CD4-positive, alpha-beta T cell treated with Interleukin-15 for 4 hours (primary cell): ENCODE measurements at places on chromosomes 12 and 14.

GRCh38 chr12:132503618-132504204 is 13.8 kb downstream of the FBRSL1 start:
- no peak for DNase-seq

DNA sequence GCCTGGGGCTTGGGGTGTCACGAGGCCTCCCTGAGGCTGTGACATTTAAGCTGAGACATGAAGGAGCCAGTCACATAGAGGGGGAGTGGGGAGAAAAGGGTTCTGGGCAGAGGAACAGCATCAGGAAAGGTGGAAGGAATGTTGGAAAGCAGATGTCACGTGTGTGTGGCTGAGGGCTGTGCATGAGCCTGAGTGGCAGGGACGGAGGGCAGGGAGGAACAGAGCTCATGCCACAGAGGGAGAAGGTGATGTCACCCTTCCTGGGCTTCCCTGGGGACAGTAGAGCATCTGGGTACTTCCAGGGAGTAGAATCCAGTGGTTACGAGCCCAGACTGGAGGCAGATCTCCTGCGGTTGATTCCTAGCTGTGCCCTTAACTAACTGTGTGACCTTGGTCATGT is 32.0 kb upstream of the JDP2 start:
- DNase-seq = no peak

DNA sequence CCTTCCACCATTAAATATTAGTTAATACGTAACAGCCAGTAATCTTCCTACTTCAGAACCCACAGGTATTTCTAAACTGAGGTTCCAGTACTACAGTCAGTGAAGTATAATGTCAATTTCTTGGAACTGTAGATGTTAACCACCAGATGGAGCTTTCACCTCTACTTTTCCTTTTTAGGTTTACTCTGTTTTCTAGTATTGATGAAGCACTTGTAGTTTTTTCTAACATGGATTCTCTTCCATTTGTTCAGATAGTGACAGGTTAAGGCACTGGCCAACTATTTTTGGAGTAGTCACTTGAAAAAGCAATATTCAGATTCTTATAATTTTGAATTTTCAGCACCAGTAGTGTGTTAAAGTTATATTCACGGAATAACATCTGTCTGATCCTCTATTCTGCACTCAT is 4.6 kb upstream of the SEC23A start:
- DNase-seq = peak; percentile 30

- no peak for DNase-seq
These were observed 126.7 kb downstream of the PRKD1 start for GRCh38 chr14:29800961-29801360.

DNA sequence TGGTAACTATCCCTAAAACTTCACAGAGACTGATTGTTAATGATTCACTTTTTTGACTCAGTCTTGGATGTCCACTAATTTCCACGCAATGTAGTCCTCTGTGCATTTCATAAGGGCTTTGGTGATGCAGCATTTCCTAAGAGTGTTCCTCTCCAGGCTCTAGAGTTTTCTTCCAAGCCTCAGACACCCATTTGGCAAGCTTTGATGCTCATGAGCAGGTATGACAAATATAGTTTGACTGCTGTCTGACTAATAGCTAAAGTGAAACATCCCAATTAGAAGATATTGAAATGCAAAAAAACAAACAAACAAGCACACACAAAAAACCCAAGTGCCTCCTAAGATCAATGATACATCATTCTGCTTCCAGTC is 1.5 kb upstream of the VAMP1 start:
- DNase-seq = no peak

GRCh38 chr12:48815126-48816110 is 2.9 kb upstream of the CACNB3 start:
- DNase-seq = peak; percentile 19

DNA sequence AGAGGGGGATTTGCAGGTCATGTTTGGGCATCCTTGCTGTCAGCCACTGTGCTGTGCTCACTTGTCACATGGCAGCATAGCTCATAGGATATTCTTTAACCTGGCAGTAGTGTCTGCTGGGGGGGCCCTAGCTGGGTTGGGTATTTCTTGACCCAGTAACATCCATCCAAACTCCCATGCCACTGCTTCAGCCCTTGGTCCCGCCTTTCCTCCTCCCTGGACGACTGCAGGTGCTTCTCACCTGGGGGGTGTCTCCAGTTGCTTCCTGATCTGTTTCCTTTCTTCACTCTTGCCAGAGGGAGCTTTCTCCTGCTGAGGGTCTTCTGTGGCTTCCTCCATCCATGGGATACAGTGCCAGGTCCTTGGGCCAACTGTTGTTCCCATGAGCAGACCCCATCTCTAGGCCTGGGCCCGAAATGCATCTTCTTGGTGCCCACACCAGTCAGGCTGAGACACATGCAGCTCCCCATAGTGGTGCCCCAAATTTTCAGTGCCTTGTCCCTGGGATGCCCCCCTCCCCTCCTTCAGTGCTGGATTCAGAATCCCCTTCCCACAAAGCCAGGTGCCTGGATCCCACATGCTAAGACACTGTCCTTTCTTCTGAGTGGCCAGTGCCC is 20.5 kb downstream of the C14orf132 start:
- DNase-seq = no peak

- no peak for DNase-seq
These were observed 178.2 kb downstream of the BCL11B start for GRCh38 chr14:99093532-99094517.
